ENCODE measurements at places on chromosomes 4 and X.

DNA sequence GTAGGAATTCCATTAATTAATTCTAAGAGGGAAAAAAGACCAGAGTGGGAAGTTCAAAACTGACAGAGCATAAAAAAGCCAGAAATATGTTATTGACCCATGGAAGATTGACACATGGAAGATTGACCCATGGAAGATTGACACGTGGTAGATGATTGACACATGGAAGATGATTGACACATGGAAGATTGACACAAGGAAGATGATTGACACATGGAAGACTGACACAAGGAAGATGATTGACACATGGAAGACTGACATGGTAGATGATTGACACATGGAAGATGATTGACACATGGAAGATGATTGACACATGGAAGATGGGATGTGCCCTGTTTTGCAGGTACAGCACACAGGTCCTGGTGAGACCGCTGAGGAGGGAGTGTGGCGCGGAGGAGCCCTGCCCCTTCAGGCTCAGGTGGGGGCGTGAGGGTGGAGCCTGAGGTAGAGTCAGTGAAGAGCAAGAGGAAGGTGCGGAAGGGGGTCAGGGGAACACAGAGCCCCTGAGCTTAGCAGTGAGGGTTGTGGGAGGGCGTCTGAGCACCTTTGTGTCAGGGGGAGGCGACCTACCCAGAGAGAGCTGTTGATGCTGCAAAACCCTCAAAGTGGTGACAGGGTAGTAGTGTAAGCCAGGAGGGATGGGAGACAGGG is 15.8 kb upstream of the PDE6B start:
- no peak for DNase-seq

- DNase-seq: no peak
Observed at GRCh38 chrX:69179380-69179911, 14.2 kb upstream of the PJA1 start.

DNA sequence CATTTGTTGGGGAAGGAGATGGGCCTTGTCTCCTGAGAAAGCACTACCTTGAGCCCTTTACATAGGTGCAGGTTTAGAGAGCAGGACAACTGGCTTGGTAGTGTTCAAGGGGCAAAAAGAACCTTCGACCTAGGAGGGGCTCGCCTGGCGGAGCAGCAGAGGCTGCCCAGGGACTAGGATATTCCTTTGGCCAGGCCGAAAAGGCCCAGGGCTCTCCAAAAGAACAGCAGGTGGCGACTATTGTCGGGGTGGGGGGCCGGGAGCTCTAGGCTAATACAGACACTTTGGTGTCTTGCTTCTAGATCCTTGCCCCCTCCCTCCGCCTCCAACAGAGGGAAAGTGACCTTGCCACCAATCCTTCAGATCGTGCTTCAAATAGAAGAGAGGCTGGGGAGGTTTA is 7.1 kb upstream of the POU3F4 start:
- no peak for DNase-seq

DNA sequence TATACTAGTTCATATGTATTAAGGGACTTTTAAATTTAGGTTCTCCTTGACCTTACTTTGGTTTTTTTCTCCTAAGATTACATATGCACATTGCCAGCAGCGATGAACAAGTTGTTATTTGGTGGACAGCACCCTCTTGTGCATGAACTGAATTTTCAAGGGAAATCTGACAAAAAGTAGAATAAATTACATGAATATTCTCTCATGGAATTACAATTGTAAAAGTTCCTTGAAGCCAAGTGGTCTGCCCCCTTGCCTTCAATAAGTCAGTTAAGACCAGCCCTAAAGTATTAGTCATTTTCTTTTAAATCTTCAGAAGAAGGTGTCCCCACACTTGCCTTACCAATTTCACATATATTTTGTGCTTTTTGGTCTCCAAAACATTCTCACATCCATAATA is 30.7 kb upstream of the SMARCA5 start:
- no peak for DNase-seq

- DNase-seq: no peak
Observed at GRCh38 chr4:44438687-44439086, 9.9 kb downstream of the KCTD8 start.

GRCh38 chr4:86848136-86848535 is 1.0 kb downstream of the SLC10A6 start:
- no peak for DNase-seq

GRCh38 chrX:103309860-103310554 is 783 bp downstream of the BEX2 start:
- DNase-seq: no peak

DNA sequence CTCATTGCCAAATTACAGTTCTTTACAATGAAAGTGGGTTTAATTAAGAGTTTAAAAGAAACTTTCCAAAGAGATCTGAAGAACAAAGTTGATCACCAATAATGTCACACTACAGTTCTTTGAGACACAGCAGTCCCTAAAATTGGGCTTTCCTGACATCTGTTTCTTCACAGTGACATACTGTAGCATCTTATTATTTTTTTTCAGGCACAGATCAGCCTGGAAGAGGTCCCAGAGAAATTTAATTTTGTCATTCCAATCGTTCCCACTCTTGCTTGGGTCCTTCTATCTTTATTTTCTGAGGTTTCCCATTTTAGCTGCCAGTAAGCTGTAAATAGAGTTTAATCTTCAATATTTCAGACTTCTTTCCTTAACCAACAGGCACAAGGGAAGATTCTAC is 143.1 kb upstream of the FRMPD4 start:
- no peak for DNase-seq

DNA sequence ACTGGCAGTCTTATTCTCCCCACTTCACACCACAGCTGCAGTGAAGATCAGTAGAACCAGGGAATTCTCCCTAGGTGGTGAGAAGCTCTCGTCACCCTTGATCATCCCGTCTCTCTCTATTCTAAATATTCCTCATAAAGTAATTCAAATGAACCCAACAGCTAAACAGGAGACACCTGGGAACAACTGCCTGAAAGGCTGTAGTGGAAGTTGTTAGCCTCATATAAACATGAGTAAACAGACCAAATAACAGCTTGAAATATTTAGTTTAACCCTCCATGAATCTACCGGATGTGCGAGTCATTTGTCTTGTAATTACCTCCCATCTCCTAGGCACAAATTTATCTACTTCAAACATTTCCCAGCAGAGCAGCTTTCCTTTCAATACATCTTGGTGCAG is 30.4 kb upstream of the APELA start:
- no peak for DNase-seq

- DNase-seq: no peak
Observed at GRCh38 chr4:106971636-106972035, 64.5 kb downstream of the DKK2 start.

- DNase-seq: no peak
Observed at GRCh38 chrX:108892501-108892900, 156.1 kb upstream of the IRS4 start.

DNA sequence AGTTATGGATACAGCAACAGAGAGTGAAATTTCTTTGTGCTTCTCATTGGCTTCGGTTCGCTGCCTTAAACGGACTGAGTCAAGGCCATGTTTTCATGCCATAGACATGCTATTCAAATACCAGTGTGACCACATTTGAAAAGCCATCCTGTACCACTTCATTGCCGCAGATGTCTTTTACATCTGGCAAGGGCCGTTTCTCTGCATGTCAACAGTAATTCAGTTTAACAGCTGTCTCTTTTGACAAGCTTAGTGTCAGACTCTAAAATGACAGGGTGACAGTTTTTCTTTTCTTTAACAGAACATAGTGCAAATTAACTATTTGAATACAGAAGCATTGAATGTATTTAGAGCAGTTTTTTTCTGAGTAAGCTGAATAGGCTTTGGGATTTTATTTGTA is 362.2 kb upstream of the POU3F4 start:
- DNase-seq: no peak

- peak; percentile 45 for DNase-seq
Observed at GRCh38 chr4:26787461-26788340, 72.9 kb upstream of the STIM2 start.

- no peak for DNase-seq
Observed at GRCh38 chr4:21811565-21811964, 137.0 kb downstream of the KCNIP4 start.

DNA sequence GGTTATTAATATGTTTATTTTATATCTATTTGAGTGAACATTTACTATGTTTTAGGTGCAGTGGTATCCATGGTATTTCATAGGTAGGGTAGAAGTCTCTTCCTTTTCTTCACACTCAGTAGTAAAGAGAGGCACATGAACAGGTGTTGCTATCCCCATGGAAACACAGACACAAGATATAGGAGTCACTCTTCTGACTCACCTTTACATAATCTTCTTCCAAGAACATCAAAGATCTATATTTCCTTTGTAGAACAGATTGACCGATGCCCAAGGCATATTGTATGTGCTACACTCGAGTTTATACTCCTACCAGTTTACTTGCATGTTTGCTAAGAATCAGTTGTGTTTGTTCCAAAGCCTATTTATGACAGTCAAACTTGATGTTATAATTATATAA is 1997.4 kb downstream of the C4orf33 start:
- DNase-seq: no peak

DNA sequence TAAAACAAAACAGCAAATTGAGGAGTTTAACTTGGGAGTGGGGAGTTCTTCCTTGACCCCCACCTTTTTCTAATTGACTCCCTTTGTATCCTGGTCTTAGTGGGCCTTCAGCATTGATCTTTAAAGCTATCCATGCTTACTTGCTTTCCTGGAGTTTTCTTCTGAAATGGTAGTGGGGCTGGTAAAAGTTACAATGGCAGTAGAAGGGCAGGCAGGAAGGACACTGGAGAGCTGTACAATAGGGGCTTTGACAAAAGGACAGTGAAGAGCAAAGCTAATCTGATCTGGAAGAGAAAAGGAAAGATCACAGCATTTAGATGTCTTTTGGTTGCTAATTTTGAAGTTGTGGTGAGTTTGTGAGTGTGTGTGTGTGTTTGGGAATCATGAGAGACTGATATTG is 111.5 kb downstream of the MID1 start:
- DNase-seq: no peak

- DNase-seq: no peak
Observed at GRCh38 chr4:180054291-180054690, 2188.9 kb upstream of the TENM3 start.

DNA sequence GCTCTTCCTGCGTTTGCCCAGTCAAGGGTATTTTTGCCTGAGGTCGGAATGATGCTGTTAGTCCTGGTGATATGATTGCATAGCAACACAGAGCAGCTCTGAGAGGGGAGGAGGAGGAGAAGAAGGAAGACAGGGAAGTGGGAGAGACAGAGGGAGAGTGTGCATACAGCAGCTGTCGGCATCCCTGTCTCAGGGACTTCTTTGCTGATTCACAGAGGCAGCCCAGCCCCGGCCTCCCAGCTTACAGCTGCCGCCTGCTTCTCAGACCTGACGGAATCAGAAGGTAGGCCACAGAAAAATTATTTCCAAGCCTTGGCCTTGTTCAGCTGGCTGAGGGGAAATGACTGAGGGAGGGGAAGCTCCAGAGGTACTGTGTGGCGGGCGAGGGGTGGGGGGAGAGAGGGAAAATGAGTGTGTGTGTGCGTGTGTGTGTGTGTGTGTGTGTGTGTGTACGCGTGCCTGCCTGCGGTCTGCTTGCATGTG is 319 bp downstream of the DRP2 start:
- DNase-seq: no peak

GRCh38 chr4:112895811-112896608 is 153.4 kb upstream of the ANK2 start:
- no peak for DNase-seq

GRCh38 chrX:3066555-3066954 is 25.3 kb downstream of the ARSF start:
- no peak for DNase-seq

- no peak for DNase-seq
Observed at GRCh38 chr4:47109379-47109778, 78.0 kb downstream of the GABRB1 start.

DNA sequence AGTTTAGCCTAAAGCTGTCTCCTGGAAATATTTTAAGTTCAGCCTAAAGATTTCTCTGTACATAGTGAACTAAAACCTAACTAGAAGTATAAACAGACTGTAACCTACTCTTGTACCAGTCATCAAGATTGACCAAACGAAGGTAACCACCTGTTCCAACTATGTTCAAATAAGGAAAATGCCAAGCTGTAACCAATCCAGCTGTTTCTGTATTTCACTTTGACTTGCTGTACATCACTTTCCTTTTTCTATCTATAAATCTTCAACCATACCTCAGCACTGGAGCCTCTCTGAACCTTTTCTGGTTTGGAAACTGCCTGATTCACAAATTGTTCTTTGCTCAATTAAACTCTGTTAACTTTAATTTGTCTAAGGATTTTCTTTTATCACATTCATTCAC is 3.1 kb upstream of the CYSLTR1 start:
- no peak for DNase-seq

- no peak for DNase-seq
Observed at GRCh38 chr4:81599742-81600380, 128.2 kb upstream of the RASGEF1B start.

DNA sequence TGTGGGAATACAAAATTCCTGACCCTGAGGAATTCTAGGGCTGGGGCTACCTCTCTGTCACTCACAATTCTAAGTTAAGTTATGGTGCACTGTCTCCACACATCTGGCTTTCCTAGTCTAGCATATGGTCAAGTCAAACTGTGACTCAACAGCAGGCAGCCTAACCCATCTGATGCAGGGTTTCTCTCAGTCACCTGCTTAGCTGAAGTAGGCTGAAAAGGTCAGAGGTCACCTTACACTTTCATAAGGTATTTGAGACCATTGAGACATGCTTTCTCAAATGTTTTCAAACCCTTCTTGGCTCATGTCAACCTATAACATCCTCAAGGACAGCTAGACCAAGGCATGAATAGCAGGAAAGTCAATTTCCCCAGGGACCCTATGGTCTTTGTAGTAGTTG is 196.5 kb upstream of the STK26 start:
- no peak for DNase-seq

GRCh38 chrX:125444659-125445058 is 125.0 kb downstream of the TEX13C start:
- no peak for DNase-seq

DNA sequence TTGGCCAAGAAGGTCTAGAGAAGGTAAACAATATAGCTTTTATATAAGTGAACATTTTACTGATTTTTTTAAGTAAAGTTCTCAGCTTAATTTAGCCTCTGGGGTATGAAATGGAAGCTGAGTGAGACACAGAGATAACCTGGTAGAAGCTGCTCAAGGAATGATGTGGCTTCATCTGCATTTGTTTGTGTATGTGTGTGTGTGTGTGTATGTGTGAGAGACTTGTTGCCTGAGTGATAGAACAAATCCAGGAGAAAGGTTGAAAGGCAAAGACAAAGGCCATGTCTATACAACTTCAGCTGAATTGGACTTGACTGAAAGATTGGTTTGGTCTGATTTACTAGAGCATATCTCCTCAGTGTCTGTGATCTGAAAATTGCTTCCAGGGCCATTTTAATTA is 63.6 kb downstream of the PCDH7 start:
- DNase-seq: no peak

Measured in activated naive CD4-positive, alpha-beta T cell treated with anti-CD3 and anti-CD28 coated beads, Interleukin-2, amount 50 U/mL, for 16 hours (primary cell).